ENCODE measurements at places on chromosomes 7 and 10.

DNA sequence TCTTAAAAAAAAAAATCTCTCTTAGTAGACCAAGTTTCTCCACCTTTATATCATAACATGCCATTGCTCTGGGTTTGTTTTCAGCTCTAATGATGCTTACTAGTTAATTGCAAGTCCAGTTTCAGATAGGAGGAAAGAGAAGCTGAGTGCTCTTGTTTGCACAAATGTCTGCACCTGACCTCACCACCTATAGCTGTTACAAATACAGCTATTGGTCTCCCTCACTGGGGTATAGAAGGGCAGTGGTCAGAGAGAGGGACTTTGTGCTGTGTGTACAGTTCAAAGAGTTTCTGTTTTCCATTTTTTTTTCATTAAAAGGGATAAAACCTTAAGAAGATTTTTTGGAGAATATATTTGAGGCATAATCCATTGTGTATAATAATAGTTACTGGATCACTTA is 52.7 kb downstream of the TAS2R16 start:
- DNase-seq = no peak

GRCh38 chr10:26821699-26822570 is 38.8 kb downstream of the ABI1 start:
- no peak for DNase-seq

- no peak for DNase-seq
Measured at GRCh38 chr7:140225562-140226249, 48.9 kb upstream of the KDM7A start.

- DNase-seq = no peak
Measured at GRCh38 chr7:7895754-7896153, 72.8 kb upstream of the GLCCI1 start.

DNA sequence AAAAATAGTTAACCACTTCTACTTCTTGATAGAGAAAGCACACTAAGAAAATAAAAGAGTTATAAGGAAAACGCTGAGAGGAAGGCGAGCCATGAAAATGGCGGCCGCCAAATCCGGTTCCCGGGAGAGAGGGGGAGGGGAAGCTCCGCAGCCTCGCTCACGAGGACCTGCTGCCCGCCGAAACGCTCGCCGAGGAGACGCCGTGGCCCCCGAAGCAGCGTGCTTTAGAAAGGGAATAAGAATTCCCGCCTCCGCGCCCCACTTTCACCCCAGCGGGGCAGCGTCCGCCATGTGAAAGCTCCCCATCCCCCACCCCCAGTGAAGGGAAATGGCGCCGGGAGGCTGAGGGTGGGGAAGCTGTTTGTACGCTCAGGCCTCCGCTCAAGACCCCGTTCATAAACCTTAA is 505 bp downstream of the HNRNPA2B1 start:
- DNase-seq = no peak

DNA sequence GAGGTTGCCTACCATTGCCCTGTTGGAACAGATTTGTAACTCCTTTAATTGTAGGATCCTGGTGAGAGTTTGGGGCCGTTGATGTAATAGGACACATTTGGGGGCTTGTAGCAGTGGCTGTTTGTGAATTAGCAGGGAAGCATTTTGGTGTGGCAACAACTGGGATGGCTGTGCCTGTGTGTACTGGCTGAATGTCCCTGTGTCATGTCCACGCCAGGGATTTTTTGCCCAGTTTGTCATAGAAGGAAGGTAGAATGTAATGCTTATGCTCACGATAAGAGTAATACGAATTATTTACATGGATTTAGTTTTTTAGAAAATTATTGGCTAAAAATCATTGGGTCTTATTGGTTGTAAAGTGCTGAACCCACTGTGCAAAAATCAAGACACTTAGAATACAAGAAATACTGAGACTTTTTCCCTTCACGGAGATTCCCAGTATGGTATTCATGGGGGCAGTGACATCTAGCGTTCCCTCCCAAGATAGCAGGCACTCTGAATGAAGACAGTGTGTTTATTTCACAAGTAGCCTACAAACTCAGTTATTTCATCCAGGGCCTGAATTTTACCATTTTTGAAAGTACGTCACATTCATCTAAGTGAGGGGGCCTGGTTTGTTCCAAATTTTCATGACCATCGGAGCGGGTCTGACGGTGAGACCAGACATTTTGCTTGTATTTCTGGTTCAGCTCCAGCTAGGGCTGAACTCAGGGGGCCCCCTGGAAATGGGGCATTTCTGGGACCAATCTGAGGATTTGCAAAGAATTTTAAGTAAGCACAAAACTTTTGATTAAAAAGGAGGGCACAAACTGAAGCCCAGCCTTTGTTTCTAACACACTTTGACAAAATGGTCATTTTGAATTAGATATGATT is 74.7 kb downstream of the CACNB2 start:
- DNase-seq = no peak

GRCh38 chr10:95300022-95300539 is 9.3 kb upstream of the PDLIM1 start:
- DNase-seq = no peak

DNA sequence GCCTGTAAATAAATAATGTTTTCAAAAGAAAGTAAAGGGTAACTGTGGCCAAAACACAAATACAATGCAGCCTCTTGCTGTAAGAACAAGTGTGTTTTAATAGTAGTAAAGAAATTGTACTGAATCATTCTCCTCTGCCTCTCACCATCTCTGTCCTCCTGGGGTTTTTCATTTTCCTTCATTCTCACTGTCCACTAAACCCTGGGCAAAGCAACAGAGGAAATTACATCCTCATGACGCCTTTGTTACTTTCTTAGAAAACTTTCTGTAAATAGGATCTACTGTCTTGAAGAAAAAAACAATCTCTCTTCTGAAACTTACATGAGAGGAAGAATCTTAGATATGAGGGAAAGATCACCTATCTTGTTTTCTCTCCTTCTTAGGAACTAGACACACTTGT is 54.6 kb downstream of the ASB4 start:
- no peak for DNase-seq

DNA sequence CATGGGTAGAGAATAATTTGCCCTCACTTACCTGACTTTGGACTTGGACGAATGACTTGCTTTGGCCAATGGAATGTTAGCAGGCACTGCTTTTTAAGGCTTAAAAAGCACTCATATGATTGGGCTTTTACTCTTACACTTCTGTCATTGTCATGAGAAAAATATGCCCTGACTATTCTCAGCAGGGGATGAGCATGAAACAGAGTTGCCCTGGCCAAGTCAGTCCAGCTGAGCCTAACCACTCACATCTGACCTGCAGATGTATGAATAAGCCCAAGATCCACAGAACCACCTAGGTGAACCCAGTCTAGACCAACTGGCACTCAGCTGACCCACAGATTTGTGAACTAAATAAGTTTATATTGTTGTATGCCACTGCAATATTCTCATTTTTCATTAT is 573.5 kb downstream of the TNS3 start:
- DNase-seq = no peak

GRCh38 chr7:128741491-128741890 is 2.3 kb downstream of the CALU start:
- no peak for DNase-seq

DNA sequence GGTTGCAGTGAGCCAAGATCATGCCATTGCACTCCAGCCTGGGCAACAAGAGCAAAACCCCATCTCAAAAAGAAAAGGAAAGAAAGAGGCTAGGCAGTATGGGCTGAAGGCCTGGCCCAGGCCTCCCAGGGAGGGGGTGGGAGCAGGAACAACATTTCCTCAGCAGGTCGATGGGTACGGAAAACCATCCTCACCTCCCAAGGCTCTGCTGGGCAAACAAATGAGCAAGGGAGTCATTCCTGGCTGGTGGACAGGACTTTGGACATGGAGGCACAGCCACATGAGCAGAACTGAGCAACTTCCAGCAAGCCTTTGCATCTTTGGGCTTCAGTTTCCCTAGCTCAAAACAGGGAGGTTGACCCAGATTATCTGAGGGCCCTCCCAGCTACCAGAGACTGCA is 13.0 kb downstream of the OGDHL start:
- DNase-seq = no peak

DNA sequence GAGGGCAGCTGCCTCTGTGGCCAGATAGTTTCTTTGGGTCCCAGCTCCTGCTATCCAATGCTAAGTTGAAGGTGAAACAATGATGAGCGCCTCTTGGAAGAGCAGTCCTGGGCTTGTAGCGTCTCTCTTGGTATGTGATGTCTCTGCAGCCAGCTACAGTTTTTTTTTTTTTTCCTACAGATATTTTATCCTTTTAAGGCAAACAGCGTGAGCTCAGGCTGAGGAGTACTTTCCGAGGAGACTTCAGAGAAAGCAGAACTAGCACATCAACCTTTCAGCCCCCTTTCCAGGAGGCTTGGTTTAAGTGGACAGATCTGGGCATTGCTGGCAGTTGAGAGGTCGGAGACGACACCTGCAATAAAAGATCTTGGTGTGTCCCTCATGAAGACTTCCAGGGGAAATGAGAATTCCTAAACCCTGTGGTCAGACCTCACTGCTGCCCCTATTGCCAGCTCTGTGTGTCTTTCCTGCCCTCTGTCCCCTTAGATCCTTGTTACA is 9.1 kb downstream of the PRKG1 start:
- DNase-seq = no peak

- no peak for DNase-seq
Measured at GRCh38 chr10:50600286-50600685, 23.5 kb downstream of the SGMS1 start.

DNA sequence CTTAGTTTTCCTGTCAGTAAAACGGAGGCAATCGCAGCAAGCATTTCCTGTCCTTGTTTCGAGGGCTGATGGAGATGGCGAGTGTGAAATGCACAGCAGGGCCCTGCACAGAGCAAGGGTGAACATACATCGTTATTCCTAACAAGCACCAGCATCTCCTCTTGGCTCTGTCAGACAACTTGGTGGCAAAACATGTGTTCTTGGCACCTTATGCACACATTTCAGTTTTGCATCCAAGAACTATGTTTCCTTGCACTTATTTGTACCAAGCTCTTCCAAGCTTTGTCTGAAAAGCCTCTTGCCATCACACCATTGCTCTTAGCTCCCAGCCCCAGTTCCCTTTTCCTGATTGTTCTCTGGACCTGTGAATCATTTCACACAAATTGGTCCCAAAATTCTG is 132.9 kb upstream of the GRB10 start:
- DNase-seq = no peak

DNA sequence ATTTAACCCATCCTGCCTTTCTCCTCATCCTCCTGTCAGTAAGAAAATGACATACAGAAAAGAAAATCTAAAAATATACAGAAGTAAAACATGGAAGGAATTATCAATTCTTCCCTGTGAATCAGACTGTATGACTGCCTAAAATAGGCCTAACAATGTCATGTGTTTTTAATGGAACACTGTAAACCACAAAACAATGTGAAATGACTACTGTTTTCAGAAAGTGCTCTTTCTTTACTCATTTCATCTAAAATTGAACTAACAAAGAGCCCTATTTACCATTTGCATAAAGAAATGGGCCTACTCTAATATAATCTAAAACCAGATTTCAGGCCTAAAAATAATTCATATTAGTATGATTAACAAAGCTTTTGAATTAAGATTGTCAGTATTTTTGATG is 35.7 kb downstream of the SEMA3E start:
- DNase-seq = no peak

GRCh38 chr7:134729895-134730294 is 49.5 kb upstream of the CALD1 start:
- no peak for DNase-seq

DNA sequence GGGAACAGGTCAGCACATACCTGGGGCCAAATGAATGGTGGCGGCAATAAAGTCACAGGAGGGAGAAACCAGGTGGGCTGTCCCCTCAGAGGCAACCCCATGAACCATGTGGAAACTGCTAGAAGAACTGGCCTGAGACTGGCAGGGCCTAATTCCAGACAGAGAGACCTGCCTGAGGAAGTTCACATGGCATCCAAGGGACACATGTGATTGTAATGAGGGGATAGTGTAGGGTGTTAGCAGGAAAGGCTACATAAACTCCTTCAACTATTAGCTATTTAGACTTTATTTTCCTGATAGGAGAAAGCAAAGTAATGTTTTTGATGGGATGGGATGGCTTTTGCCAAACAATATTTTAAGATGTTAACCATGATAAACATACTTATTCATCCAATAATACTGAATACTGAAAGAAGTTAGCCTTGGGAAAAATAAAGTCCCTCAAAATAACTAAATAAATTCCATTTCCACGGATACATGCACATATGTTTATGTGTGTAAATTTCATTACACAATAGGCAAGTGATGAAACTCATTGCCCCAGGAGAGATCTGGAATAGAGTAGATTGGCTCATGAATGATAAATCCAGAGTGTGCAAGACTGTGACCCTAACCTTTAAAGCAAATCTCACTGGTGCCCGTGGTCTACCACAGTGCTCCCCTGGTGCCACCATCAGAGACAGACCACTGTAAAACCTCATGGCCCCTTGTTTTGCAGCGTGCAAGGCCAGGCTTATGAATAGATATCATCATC is 137.0 kb downstream of the NRF1 start:
- no peak for DNase-seq

DNA sequence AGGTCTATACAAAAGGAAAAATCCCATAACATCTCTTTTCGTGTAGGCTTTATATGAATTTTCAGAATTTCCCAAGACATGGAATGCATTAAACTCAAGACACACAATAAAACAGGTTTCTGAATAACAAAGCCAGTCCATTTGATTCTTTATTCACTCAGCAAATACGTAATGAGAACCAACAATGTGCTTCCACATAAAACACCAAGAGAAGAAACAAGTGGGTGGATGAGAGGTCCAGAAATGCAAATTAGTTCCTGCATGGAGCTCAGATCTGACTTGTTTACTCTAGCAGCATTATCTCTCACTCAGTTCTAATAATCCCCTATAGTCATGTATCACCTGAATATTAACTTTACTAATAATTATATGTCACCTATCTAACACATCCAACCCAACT is 249.5 kb downstream of the LRRTM3 start:
- DNase-seq = no peak

DNA sequence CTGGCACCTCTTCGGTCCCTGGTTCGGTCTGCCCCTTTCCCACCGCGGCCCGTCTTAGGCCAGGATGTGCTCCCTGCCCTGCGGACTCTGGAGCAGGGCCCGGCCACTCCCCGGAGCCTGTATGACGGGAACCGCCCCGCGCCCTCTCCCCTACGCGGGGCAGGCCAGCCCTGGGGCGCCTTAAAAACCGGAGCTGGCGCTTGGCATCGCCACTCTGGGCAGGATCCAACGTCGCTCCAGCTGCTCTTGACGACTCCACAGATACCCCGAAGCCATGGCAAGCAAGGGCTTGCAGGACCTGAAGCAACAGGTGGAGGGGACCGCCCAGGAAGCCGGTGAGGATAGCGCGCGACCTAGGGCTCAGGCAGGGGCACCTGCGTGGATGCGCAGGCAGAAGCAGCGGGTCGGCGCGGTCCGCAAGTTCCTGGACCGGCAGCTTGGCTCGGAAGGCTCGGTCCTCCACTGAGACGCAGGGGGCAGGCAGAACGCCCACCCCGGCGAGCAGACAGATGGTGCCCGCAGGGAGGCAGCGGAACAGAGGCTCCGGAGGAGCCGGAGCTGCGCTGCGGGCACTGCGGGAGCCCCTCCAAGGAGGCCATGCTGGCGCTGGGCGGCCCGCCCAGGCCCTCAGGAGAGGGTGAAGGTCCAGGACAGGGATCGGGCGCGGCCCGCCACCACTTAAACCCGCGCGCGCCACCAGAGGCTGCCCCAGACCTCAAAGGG is at the start of gene ADIRF:
Gene ADIRF, plus strand, starts transcription at position 212 of the 723 bp plus-strand sequence. Its CDS starts 63 bp downstream, at position 275.
- DNase-seq = no peak
